Stimulated activated CD4-positive, alpha-beta T cell treated with anti-CD3 and anti-CD28 coated beads, TNF-alpha, amount 100 ng/mL, for 48 hours (primary cell): ENCODE measurements at places on chromosomes 6 and 20.

DNA sequence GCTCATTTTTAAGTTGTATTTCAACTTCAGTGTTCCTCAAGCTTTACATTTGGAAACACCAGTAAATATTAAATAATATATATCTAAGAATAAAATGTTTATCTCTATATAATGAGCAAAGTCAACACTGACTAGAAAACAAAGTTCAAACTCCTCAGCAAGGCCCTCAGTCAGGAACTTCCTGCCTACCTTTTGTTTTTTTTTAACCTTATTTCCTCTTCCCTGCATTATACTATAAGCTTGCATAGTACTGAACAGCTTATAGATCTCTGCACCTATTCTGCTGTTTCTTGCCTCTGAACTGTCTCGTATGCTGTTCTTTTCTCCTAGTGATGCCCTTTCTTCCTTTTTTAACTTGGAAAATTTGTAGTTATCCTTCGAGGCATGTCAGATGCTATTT is 29.6 kb downstream of the ADGB start:
- no peak for DNase-seq

GRCh38 chr20:61454053-61454452 is 202.0 kb downstream of the CDH4 start:
- DNase-seq = no peak

- no peak for DNase-seq
These were observed 76.5 kb downstream of the ZNF217 start for GRCh38 chr20:53517146-53517545.

DNA sequence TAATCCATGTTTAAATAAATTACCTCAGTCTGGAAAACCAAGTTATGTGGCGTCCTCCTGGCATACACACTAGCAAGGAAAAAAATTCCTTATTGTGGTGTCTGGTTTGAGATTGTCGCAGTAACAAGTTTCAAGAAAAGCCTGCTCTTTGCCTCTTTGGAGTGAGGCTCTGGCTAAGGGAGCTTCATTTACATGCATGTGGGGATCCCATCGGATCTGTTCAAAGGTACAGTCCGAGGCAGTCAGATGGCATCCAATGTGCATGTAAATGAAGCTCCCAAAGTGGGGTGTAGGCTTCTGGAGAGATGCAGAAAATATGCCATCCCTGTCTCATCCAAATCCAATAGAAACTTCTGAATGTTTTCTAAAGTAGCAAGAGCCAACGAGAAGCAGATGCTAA is 199.5 kb upstream of the FBXL4 start:
- DNase-seq = no peak
